Stimulated activated CD8-positive, alpha-beta memory T cell treated with anti-CD3 and anti-CD28 coated beads, Interleukin-15, amount 100 ng/mL, for 24 hours (primary cell): ENCODE measurements at places on chromosomes 2 and 18.

DNA sequence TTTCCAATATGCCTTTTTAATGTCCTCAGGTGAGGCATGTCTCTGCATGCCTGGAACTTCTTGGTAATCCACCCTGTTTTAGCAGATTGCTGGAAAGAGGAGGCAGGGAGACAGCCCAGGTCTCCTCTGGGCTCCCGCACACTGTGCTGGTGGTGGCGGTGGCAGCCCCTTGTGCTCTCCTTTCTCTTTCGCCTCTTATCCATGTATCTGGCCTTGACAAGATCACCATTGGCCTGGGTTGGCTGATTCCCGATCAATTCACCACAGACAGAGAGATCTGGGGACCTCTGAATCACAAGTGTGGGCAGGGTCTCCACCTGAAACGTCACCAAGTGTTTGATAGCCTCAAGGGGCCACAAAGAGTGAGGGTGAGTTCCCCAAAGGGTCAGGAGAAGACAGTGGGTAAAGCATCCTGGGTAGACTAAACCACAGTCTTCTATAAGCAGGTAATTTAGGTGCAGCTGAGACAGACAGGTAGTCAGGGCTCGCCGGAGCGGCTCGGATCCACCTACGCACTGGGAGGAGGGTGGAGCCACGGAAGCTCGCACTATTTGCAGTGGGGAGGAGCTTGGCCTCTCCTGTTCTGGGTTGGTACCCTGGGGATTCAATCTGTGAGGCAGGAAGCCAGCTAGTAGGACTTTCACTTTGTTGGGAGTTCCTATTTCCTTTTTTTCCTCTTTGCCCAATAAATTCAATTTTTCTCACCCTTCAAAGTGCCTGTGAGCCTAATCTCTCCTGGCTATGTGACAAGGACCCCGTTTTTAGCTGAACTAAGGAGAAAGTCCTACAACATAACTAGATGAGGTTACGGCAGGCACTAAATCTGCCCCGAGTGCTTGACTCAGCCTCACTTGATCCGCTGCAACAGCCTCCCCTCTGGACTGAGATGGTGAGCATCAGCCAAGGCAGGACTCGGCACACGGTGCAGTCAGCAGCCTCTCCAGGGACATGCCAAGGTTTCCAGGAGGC, 57.6 kb downstream of the SLC4A3 start:
- no peak for DNase-seq

- no peak for DNase-seq
Measured at GRCh38 chr2:128796321-128796720, 477.7 kb upstream of the HS6ST1 start.

- DNase-seq, result no peak
Measured at GRCh38 chr2:238274152-238274865, 14.1 kb downstream of the PER2 start.

DNA sequence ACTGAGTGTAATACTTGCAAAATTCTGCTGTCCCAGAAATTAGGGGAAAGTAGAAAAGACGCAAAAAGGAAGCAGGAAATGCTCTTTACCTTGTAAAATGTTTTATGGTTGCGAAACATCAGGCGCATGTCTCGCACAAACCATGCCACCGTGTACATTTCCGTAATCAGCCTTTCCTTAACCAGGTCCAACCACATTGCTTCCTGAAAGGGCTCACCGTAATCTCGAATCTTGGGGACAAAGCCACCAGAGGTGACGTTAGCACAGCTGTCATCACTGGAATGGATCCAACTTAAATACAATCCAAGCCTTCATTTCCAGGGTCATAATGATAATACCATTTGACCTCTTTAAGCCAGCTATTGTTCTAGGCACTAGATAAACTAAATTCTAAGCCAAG, 49.3 kb downstream of the SP110 start:
- DNase-seq, result no peak

- no peak for DNase-seq
Measured at GRCh38 chr2:22273853-22274252, 1111.1 kb upstream of the KLHL29 start.

DNA sequence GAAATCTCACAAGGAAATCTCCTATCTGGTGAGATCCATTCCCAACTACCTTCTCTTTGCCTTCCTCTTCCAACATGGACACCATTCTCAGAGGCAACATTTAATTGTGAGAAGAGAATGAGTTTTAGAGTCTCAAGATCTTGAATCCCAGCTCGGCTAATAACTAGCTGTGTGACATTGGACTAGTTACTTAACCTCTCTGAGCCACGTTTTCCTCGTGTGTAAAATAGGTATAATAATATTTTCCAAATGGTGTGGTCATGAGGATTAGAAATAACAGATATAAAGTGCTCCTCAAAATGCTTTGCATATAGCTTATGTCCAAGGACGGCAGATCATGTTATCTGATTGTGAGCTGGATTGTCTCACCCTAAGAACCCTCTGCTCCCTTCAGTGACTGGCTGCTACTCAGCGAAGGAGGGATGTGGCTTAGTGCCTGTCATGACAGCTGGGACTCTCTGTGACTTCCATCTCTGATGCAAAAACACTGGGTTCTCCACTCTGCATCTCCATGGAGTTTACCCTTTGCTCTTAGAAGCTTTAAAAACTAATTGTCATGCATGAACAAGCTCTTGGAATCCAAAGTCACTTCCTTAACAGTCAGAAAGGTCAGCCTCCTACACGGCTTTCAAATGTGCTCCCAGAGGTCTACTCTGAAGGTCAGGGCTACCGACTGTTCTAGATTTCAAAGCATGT, 38.4 kb upstream of the MRPL19 start:
- no peak for DNase-seq

GRCh38 chr2:191050640-191050987, 36.6 kb upstream of the STAT1 start:
- no peak for DNase-seq

DNA sequence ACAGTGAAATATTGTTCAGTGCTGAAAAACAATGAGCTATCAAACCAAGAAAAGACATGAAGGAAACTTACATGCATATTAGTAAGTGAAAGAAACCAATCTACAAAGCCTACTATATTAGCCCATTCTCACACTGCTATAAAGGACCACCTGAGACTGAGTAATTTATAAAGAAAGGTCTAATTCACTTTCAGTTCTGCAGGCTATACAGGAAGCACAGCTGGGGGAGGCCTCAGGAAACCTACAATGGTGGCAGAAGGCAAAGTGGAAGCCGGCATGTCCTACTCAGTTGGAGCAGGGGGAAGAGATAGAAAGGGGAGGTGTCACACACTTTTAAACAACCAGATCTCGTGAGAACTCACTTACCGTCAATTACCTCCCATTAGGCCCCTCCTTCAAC, 232.1 kb downstream of the TMX3 start:
- DNase-seq, result no peak

DNA sequence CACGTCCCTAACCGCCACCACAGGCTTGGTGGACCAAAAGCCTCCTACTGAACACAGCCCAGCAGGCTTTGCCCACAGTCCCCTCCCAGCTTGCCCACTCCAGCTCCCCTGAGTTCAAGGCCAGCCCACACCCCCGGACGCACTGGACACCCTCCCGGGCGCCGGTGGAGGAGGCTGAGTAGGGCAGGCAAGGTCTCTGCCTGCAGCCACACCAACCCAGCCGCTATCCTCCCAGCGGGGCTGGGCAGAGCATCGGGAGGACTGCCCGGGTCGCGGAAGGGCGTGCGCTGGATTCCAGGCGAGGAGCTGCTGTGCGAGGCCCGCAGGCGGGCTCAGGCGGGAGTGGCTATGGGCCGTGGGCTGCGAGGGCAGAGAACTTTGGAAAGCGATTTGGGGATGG, 49.5 kb downstream of the PLEKHB2 start:
- no peak for DNase-seq

- no peak for DNase-seq
Measured at GRCh38 chr2:159071190-159071915, 102.9 kb downstream of the TANC1 start.

- no peak for DNase-seq
Measured at GRCh38 chr18:45997700-45998151, 30.6 kb upstream of the EPG5 start.

GRCh38 chr18:10443001-10443400, 11.4 kb upstream of the APCDD1 start:
- no peak for DNase-seq

- DNase-seq, result no peak
Measured at GRCh38 chr2:152385650-152386049, 50.7 kb downstream of the FMNL2 start.

DNA sequence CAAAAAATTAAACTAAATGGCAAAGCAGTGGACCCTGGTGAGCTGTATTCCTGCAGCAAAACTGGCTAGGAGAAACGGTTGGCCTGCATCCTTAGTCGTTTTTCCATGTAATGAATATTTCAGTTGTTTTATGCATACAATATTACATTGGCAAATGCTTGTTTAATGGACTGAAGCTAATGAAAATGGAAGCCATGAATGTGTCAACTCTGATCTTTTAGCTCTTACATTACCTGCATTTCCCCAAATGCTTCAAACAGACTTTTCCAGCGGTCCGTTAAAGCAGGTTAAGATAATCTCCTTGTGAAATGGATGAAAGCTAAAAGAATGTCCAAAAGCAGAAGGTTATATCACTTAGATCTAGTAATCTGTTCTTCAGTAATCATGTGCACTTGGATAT, 686.3 kb upstream of the SETBP1 start:
- DNase-seq, result no peak

GRCh38 chr2:9217838-9218770, 11.5 kb downstream of the ASAP2 start:
- DNase-seq, result no peak

GRCh38 chr2:27154488-27154887, 5.7 kb downstream of the TCF23 start:
- DNase-seq, result no peak

- DNase-seq, result no peak
Measured at GRCh38 chr18:7456376-7456775, 110.7 kb upstream of the PTPRM start.

DNA sequence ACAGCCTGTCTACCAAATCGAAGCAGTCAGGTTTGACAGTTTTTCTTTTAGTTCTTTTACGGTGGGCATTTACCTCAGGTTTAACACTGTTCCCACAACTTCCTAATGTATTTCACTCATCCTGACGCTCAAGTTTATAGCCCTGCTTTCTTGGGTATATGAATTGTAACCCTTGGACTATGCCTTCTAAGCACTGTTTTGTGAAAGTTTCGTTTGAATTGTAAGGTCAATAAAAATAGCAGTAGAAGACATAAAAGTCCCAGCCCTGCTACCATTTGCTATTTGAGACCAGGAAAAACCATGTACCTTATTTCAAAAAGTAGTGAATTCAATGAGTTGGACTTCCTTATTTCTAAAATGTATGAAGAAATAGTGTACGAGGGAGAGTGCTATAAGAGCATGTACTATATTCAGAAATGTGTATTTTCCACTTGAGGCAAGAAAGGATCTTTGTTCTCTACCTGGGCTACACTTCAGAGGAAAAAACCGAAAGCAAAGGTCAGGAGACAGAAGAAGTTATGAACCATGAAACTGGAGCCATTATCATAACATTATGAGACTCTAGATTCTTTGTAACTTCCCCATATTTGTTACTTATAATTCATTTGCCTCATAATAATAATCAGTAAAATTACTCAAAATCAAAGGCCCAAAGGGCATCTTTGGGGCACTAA, 1.9 kb upstream of the ZC3H15 start:
- no peak for DNase-seq

DNA sequence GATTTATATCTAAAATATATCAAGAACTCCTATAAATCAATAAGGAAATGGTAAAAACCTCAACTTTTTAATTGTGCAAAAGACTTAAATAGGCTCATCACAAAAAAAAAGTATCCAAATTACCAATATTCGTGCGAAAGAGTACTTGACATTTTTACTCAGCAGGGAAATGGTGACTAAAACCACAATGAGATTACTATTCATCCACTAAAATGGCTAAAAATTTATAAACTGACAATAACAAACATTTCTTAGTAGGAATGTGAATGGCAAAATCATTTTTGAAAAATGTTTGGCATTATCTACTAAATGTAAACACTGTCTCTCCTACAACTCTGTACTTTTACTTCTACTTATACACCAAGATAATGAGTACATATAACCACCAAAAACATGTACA, 184.8 kb upstream of the RND3 start:
- DNase-seq, result no peak

DNA sequence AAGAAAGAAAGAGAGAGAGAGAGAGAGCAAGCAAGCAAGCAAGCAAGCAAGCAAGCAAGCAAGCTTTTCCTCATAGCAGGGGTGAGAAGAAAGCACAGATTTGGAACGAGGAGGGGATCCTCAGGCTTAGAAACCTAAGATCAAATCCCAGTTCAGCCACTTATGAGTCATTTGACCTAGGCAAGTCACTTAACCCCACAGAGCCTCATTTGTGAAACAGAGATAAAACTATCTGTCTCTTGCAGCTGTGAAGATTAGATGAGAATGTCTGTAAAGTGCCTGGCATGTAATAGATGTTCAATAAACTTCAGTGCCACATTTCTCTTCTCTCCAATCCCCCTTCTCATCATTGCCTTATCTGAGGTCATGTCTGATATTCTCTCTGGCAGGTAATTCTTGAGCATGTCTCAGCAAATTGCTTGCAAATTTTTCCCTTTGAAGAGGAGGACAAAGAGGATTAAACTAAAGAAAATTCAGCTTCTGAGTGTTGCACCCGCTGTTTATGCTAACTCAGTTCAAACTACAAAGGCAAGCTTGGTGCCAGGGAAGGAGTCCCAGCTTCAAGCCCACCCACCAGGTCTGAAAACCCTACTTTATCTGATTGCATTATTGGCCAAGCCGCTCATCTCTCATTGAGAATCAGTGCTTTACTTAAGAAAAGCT, 20.3 kb downstream of the ALK start:
- DNase-seq, result no peak

DNA sequence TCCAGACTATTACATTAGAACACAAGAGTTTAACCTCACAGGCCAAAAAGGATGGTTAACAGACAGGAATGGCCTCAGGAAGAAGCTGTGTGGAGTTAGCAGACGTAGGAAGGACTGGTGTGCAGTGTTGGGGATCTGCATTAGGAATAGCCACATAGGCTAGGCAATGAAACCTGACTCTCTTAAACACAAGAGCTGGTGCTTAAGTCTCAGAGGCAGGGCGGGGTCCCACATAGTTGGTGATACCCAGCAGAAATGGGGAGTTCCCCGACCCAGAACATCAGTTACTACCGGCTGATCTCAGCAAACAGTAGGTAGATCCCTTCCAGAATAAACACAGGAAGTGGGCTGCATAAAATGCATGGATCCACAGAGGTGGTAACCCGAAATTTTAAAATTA, 64.1 kb downstream of the CCDC93 start:
- no peak for DNase-seq

- no peak for DNase-seq
Measured at GRCh38 chr2:227634201-227634600, 16.9 kb downstream of the SCYGR4 start.

DNA sequence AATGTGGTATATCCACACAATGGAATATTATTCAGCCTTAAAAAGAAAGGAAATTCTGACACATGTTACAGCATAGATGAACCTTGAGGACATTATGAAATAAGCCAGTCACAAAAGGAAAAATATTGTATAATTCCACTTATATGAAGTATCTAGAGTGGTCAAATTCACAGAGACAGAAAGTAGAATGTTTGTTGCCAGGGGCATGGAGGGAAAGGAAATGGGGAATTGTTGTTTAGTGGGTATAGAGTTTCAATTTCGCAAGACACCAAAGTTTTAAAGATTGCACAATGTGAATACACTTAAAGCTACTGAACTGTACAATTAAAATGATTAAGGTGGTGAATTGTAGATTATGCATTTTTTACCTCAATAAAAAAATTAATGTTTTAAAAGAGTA, 92.9 kb downstream of the TXNL1 start:
- no peak for DNase-seq

GRCh38 chr18:24633121-24633520, 172.7 kb downstream of the HRH4 start:
- DNase-seq, result no peak
